ENCODE measurements at places on chromosomes 1 and 21. TPM values are rescaled to one million over a fixed set of nuclear protein-coding genes. Genes with fewer than 3 reads are reported as not detected.

Gene CELA2B
- not detected for total RNA-seq

Gene PTPN22
- total RNA-seq = 34.4 TPM

- no peak for DNase-seq
Observed at GRCh38 chr21:41621513-41621912, 113.6 kb upstream of the TMPRSS2 start.

DNA sequence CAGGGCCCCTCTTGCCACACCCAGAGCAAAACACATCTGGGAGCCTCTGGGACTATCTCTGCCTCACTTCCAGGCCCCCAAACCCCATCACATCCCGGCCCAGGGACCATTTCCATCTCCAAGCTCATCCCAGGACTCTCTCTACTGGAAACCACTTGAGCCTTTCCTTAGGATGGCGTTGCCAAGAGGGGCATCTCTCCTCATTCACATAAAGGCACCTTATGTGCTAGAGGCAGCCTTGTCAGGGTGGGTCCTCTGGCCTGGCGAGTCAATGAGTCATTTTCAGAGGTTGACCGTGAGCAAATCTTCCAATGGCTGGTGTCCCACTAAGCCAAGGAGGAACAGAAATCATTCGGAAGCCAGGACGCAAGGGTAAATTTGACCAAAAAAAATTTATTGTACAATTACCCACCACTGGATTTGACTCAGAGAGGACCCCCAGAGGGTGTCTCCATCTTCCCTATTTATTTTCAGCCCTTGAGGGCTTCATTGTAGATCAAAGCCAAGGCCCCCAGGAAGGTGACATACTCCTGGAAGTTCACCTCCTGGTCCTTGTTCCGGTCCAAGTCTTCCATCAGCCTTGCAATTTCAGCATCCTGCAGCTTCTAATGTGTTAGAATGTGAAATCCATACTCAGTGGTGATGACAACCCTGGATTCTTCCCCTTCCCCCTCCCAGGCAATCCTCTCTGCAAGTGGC lies 1.4 kb downstream of the S100A6 start:
- no peak for DNase-seq

- DNase-seq = no peak
Observed at GRCh38 chr1:166588741-166589140, 250.5 kb upstream of the POGK start.

DNA sequence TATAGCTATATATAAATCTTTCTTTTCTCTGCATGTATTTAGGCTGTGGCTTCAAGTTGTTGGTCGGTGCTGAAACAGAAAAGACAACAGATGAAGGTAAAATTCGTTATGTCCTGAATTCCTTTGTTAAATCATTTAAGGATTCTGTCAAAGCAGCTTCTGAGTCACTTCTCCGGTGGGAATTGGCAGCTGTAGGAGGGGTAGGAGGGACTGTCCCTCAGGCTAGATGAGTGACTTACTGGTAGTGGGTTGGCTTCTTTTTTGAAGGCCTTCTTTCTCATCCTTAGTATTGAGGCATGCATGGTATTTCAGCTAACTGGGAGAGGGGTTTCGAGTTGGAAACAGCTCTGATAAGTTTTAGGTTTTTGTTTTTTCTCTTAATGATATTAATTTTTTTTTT lies 22.1 kb upstream of the NEXN start:
- no peak for DNase-seq

GRCh38 chr1:215156232-215156631 lies 73.7 kb downstream of the KCNK2 start:
- DNase-seq = no peak

Gene TMEM52
- 0.69 TPM for total RNA-seq

Gene KIF2C
- total RNA-seq = 0.51 TPM

DNA sequence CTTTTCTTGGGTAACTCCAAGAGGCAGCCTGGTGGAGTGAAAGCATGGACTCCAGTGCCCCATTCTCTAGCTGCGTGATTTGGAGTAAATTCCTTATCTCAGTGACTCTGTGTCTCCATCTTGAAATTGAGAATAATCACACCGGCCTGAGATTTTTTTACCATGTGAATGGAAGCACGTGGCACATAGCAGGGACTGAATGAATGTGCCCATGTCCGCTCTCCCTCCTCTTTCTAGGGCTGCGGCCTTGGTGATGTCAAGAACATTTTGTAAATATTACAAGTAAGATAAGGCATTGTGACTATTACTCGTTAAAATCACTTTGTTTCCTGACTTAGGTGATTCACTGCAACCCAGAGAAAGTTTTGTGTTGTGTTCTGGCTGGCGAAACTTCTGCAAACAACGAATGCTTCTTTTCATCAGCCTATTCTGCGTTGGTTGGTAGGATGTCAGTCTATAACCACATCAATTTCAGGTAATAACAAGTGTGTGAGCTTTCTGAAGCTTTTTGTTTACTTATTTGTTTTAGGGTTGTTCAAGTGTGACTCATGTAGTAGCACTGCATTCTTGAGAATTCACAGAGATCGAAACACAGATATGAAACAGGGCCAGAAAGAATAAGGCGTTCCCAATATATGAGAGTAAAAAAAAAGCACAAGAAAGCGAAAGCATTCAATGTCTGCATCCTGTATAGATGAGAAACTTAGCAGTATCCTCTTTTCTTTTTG lies 135.7 kb upstream of the SLC45A1 start:
- DNase-seq = no peak

GRCh38 chr1:100866041-100866900 lies 28.4 kb downstream of the EXTL2 start:
- DNase-seq = peak; percentile 40

Gene PM20D1
- 2.3 TPM for total RNA-seq

DNA sequence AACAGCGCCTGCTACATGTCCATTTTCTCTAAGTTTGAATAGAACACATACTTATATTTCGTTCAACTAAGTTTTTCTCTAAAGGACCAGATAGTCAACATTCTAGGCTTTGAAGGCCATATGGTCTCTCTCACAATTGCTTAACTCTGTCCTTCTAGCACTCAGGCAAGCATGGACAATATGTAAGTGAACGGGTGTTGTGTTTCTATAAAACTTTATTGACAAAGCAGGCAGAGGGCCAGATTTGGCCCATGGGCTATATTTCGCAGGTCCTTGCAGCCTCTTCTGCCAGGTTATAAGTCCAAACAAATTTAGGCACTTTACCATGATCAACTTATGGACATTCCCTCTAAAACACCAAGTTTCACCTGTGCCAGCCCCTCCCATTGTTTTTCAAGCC lies 21.1 kb downstream of the KLHDC7A start:
- DNase-seq = no peak

Gene CYYR1
- total RNA-seq = not detected

Gene AJAP1
- total RNA-seq = not detected

DNA sequence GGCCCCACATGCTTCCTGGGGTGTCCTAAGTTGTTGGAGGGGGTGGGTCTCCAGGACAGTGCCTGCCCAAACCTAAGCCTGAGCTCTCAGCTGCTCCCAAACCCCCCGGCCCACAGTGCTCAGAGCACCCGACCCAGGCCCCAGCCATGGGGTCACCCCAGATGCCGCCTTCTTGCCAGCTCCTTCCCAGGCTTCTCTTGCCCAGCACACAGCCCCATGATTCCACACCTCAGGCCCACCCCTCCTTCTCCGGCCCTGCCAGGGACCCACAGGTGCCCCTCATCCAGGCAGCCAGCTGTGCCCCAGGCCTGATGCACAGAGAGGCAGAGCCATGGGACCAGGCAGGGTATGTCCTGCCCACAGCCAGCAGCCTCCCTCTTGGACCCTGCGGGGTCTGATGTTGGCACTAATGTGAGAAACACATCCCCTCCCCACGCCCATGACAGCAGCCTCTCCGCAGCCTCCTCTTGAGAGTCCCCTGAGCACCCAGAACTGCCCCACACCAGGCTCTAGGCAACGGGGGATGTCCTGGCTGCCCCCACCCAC lies 4.9 kb downstream of the WNT9A start:
- no peak for DNase-seq

Gene SPRR2E
- total RNA-seq = not detected

DNA sequence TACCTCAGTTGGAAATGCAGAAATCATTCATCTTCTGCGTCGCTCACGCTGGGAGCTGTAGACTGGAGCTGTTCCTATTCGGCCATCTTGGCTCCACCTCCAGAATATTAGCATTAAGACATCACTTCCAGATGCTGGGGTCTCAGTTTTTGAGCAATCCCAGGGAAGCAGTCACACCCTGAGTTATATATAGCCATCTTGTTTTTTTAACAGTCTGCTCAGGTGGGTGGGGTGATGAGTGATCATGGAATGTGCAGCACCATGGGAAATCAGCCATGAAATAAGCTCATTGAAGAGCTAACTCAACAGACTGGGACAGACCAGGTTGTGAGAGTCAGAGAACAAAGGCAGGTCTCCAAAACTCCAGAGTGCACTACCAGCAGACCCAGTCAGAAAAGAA lies 27.0 kb upstream of the HMGB4 start:
- DNase-seq = no peak

- no peak for DNase-seq
Observed at GRCh38 chr1:36755303-36756230, 272.9 kb upstream of the CSF3R start.
